ENCODE measurements at places on chromosomes 5 and 9.
A peak's percentile ranks its signal among the peaks of the same experiment; 100 is the strongest.

- DNase-seq, result no peak
Measured at GRCh38 chr5:178335302-178336030, 102.9 kb upstream of the PHYKPL start.

DNA sequence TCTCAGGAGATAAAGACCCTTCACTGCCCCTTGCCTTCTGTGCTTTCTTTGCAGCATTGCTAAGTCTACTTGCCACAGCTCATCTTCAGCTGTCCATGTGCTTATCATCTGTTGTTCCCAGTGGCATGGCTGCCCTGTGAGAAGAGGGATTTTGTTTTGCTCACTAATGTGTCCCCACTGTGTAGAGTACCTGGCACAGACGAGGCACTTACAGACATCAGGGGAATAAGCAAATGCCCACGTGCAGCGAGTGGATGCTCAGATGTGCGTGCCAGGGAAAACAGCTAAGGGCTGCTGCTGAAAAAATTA, 31.0 kb downstream of the DAP start:
- no peak for DNase-seq

DNA sequence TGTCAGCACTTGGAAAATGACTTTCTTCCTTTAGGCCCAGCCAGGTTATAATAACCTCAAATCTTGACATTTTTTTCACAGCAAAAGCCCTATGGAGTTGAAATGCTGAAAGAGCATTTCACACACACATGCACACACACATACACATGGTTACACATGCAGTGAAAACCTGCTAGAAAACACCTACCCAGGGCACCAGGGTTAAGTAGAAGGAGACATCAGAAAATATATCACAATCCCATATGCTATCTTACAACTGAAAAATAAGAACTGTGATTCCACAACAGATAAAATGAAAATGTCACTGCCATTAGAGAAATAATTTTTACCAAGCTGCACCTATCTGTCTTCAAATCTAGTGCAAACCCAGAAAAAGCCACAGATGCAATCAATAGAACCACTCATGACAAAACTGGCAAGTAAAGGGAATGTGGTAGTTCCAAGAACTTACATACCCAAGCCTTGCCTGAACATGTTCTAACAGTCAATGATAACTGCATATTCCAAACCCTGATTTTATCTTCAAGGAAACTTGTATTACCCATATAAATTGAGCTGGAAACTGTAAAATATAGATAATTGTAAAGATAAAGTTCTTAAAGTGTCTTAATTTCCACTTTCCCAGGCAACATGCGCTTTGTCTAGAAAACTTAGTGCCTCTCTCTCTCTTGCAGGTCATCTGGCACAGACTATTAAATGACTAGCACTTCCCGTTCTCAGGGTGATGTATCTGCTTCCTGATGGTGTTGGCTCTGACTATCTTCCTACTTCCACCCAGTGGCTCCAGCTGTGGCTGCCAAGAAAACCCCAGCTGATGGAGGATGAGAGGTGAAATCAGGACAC, 250.2 kb upstream of the PTGER4 start:
- DNase-seq, result no peak

DNA sequence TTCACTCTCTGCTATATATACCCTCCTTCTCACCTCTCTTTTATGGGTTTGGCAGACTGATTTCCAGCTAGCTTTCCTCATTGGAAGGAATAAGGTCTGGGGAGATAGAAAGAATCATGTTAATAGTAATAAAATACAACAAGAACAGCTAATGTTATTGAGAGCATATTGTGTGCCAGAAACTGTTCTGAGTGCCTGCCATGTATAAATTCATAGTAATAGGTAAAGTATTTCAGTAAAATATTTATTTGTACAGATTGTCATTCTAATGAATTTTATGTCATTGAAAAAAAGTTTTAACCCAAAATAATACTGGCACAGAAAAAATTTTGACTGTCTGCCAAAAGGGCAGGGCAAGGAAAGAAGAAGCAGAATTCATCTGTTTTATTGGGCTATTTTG, 834.9 kb upstream of the ZNF608 start:
- DNase-seq, result no peak

- DNase-seq, result no peak
Measured at GRCh38 chr5:45692481-45692880, 3.7 kb downstream of the HCN1 start.

DNA sequence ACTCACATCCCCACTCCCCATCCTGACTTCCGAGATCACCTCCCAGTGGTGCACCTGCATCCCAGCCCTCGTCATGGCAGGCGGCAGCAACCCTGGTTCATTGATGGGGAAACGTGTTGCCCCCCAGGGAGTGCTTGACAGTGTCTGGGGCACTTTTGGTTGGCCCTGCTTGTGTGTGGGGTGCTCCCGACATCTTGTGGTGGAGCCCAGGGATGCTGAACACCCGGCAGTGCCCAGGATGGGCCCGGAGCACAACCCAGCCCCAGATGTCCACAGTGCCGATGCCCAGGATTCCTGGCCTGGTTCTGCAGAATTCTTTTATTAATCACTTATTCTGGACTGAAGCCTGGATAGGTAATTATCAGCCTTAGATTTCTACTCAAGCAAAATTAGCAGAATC, 3.7 kb downstream of the MRPL36 start:
- DNase-seq, result no peak

DNA sequence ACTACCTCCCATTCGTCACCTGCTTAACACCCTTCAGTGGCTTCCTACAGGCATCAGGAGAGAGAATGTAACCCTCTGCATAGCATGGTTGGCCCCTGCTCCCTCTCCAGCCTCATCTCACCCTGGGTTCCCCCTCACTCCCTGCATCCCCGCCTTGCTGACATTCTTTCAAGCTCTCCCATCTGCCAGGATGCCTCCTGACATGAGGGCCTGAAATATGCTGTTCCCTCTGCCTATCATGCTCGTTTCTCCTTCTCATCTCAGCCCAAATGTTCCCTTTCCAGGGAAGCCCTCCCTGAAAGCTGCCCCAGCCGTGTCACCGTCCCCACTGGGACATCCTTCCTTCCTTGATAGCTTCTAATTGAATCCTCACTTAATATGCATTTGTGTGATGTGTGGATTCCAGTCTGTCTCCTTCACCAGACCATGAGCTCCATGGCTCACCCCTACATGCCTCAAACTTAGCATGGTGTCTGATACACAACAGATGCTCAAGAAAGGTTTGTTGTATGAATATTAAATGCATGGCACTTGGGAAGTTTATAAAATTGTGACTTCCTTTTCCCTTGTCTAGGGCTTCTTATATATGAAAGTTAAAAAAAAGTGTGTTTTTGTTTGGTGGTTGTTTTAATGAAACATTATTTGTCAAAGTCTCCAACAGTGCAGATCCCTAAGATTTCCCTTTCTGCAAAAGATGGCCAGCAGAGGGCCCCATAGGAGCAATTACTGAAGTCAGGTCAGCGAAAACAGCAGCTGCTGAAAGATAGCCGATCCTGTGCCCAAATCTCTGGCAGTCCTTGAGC, 7.3 kb upstream of the C5orf58 start:
- peak; percentile 88 for DNase-seq

DNA sequence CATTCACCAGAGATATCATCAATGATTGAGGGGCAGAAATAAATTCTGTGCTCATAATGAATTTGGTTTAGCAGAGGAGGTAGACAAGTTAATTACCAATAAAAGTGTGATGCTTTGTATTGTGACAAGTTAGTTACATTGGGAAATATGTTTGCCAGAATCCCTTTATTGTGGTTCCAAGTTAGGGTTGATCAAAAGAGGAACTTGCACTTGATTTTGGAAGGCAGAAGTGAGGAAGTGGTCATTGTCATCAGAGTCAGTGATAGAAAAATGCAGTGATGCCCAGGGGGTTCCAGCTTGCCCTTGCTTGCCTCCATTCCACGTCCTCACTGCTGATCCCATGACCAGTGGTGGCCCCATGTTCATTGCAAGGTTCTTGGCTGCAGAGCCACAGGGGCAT, 69.7 kb downstream of the SVEP1 start:
- no peak for DNase-seq

- no peak for DNase-seq
Measured at GRCh38 chr5:137209232-137209809, 289.8 kb downstream of the SPOCK1 start.

DNA sequence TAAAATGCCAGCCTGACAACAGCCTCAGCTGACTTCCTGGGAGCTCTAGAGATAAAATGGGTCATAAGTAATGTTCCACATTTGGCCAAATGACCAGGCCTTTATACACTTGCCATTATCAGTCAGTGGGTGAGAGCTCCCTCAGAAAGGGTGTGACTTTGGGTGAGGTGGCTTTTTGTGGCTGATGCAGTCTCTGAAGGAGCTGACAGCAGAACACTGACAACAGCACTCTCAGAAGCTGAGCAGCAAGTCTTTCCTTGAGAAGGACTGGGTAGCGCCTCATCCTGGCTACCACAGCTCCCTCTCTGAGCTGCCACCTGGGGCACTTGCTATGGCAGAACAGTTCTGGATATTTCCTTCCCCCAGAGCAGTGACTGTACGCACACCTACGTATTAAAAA, 22.0 kb upstream of the GNAQ start:
- DNase-seq, result no peak

All from adipocyte (in vitro differentiated cells).